ENCODE measurements at places on chromosomes 6 and 20.

- DNase-seq: no peak
These were observed 38.7 kb upstream of the SLC22A2 start for GRCh38 chr6:160297310-160297709.

DNA sequence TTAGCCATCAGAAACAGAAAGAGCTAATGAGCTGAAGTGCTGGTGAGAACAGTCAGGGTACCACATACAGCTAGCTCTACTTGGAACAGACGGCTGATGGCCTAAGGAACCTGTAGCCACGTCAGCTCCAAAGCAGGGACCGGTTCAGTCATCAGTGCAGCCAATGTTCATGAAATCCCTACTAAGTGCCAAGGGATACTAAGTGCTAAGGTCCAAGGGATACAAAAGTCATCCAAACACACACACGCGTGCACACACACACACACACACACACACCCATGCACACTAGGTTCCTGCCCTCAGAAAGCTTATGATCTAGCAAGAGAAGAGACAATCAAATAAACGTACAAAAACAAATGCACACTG is 53.6 kb downstream of the MAP3K5 start:
- no peak for DNase-seq

- DNase-seq: peak; percentile 57
These were observed 6.5 kb upstream of the USP45 start for GRCh38 chr6:99521633-99522151.

GRCh38 chr6:34955442-34955841 is 66.4 kb downstream of the ANKS1A start:
- DNase-seq: no peak

- DNase-seq: peak; percentile 100
These were observed at the start of gene PPP1R10 for GRCh38 chr6:30616811-30617564. Gene PPP1R10 (minus strand): TSS chr6:30617243. CDS start chr6:30609944, 7,299 bp downstream.

DNA sequence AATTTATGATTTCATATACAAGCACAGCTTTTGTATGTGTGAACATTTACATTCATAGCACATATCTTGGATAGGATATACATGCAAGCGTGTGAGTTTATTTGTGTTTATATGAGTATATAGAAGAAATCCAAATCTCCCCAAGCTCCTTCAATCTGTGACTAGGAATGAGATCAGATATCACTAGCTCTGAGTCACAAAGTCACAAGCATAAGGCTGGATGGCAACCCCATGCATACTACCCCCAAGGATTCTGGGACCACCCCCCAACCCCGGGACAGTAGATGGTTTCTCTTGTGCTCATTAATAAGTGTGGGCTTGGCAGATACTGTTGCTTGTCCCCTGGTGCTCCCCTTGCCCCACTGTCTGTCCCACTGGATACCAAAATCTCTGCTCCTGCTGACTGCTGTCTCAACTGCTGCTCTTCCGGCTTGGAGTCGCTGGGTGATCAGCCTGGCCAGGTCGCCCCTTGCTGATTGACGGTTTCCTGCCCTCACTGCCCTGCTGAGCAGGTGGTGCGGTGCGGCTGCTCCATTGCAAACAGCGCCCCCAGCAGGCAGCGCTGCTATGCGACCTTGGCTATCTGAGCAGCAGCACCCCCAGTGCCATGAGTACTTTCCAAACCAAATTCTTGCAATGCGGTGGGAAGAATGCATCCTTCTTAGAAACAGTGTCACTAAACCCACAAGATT is 279.4 kb downstream of the CD83 start:
- peak; percentile 10 for DNase-seq

- DNase-seq: no peak
These were observed 64.5 kb downstream of the IPCEF1 start for GRCh38 chr6:154292066-154292465.

DNA sequence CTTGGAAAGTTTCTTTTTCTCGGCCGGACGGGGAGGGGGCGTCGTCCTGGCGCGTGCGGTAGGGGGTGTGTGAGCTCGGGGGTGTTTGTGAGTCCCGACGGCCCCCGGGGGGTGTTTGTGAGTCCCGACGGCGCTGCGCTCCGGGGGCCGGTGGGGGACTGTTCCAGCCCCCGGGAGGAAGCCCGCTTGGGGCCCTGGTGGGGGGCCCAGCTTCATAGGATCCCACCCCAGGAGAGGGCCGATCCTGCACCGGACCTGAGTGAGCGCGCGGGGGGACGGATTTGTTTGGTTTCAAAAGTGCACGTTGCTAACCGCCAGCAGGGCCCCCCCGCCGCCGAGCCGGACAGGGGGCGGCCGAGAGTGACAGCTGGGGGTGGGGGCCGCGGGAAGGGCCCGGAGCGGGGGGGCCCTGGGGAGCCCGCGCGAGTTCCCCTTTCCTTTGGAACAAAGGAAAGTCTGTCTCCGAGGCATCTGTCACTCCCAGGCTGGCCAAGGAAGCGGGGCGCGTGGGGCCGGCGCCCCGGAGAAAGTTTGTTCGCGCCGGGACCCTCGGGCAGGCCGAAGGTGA is 485 bp downstream of the TGIF2 start:
- no peak for DNase-seq

- no peak for DNase-seq
These were observed 35.0 kb downstream of the SESN1 start for GRCh38 chr6:109059571-109060021.

- DNase-seq: no peak
These were observed 27.0 kb downstream of the FITM2 start for GRCh38 chr20:44284032-44284431.

GRCh38 chr20:62832951-62833391 is 16.1 kb downstream of the COL9A3 start:
- no peak for DNase-seq

- DNase-seq: no peak
These were observed 156.9 kb downstream of the PAX1 start for GRCh38 chr20:21862259-21862946.

GRCh38 chr6:90460051-90460450 is 126.8 kb downstream of the MAP3K7 start:
- no peak for DNase-seq

GRCh38 chr20:33784225-33784624 is 26.9 kb upstream of the CHMP4B start:
- no peak for DNase-seq

DNA sequence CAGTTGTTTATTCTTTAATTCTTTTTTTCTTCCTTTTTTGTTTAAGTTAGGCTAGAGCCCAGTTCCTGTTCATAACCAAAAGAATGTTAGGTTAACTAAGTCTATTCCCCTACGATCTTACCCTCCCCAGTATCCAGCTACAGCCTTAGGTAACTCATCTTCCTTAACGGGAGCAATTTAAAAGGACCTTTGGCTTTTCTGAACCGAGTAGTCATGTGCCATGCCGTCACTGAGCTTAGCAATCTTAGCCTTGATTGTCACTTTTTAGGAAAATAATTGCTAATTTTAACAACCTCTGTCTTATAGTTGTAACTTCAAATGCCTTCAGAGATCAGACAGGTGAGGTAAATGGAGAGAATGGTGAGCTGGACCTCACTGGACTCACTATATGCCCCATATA is 6.2 kb downstream of the METTL24 start:
- no peak for DNase-seq

DNA sequence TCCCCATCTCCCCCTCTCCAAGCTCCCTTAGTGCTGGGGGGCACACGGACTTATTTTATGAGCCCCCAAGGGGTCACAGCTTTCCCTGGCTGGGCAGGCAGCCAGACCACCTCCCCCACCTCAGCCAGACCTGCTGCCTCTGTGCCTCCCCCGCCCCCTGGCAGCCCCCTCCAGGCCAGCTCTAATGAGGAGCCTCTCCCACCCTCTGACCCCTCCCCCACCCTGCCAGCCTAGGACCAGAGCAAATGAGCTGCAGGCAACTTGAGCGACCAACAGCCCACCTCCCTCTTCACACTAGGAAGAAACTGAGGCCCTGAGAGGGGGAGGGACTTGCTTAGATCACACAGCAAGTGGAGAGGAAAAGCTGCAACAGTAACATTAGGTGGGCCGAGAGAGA is 1.9 kb downstream of the GDF5 start:
- DNase-seq: no peak

- no peak for DNase-seq
These were observed 100.7 kb upstream of the RNF24 start for GRCh38 chr20:4116091-4116490.

DNA sequence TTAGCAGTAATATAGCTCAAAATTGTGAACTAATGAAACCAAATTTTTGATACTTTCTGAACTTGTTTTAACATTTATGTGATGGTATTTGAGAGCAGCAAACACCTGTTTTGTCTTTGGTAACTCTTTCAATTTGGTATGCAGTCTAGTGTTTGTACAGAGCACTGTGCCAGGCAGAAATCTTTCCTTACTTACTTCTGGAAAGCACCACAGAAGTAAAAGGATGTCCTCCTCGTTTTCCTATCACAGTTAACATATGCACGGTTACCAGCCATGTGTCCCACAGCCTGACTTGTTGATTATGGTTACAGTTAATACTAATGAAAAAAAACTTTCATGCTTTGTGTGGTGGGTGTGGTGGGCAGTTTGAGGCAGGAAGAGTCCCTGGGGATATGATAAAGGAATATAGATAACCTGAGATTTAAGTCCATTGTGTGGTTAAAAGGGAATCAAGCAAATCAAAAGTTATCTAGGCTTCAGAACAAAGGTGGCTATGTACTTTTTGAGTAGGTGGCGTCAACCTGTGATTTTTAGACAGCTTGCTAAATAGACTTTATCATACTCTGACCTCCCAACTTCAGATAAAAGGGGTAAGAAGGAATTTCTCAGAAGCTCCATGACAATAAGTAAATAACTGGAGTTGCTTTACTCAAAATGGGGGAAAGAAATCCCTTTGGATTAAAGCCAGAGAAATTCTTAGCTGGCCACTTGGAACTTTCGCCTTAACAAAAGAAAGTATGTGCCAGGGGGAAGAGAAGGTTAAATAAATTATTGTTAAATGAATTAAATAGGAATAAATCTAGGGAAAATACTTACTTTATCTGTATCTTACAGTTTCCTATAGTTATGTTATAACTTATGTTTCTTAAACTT is 20.1 kb upstream of the COL10A1 start:
- DNase-seq: no peak

DNA sequence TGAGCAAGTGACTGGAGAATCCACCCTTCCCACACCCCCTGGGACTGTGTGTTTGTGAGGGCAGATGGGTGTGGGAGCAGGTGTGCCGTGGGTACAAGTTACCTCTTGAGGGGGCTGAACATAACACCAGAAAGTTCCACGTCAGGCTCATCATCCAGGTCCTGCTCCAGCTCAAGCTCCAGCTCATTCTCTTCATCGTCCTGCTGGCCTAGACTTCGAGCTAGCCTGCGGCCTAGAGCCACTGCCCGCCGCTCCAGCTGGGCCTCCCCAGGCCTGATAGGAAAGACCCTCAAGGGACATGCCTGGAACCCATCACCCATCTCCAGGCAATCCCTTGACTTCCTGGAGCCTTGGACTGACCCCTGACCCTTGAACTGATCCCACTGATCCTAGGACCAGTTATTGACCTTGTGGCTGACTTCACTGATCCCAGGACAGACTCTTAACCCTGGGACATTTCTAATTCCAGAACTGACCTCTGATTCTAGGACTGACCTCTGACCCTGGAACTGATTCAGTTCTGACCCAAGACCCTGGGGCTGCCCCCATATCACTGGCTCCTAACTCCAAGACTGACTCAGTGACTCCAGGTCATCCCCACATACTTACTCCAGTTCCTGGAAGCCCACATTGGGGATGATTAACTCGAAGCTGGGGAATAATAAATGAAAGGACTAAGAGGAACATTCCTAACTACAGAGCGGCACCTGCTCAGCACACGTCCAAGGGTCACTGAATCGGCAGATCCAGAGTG is 11.8 kb upstream of the SPAG4 start:
- DNase-seq: no peak

GRCh38 chr6:155313602-155314091 is 637 bp downstream of the TFB1M start:
- DNase-seq: no peak

DNA sequence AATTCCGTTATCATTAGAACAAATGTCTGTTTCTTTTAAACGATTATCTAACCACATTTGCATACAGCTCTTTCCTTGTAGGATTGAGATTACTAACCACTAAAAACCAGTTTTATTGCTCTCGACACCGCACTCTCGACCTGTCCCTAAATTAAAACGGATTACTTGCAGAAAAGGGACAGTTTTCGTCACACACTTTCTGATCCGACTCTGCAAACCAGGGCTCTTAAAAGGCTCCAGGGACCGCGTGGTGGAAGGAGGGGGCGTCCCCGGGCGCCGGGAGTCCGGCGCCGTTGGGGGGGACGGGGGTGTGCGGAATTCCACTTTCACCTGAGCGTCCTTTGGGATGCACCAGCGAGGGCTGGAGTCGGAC is 731 bp downstream of the MAK start:
- DNase-seq: no peak

DNA sequence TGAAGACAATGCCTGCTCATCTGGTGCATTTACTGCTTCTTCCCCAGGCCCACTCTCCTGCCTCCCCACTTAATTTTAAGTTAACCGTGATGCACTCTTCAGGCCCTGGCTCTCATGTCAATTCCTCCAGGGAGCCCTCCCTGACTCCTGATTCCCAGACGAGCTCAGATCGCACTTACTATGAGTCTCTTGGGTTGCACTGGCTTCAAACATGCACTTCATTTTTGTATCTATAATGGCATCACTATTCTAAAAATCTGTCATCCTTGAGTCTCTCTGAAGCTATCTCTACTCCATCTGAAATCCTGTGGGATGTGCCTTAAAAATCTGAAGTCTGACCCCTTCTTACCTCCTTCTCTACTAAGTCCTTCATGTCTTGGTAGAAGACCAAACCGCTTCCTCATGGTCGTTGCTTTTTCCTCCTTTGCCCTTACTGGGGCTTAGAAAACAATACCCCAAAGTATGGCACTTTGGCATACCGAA is 24.7 kb downstream of the COX4I2 start:
- no peak for DNase-seq

- DNase-seq: peak; percentile 78
These were observed 8.9 kb upstream of the MLN start for GRCh38 chr6:33812669-33813068.

DNA sequence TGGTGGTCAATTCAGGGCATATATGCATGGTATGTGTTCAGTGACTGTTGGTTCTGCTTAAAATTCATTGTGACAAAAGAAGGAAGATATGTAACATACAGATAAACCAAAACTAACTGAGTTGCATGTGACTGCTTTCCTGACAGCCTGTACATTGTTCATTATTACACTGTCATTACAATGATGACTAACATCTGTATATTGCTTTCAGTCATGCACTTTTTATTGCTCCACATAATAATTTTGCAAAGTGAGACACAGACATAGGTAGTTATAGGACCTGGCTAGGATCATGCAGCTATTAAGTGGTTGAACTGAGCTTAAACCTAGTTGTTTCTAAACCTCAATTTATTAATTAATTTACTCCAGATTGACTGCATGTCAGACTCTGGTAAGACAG is 703.2 kb downstream of the HDGFL1 start:
- no peak for DNase-seq

- peak; percentile 4 for DNase-seq
These were observed 69.0 kb upstream of the PDE7B start for GRCh38 chr6:135782546-135782945.

DNA sequence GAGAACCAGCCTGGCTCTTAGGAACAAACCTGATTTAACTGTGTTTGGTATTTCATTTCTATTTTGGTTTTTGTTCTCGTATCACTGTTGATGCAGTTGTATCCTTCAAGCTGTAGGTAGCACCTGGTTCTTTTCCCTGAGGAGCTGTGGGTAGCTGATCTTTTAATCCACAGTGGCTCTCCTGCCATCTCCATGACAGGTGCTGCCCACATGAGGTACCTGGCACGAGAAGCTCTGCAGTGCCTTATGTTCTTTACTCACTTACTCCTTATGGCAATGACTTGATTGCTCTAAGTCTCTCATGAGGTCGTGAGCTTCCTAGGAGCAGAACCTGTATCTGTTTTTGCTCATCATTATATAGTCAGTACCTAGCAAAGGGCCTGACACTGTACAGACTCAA is 74.3 kb upstream of the EMILIN3 start:
- DNase-seq: no peak

- no peak for DNase-seq
These were observed 15.7 kb upstream of the PARD6B start for GRCh38 chr20:50715694-50716093.
